Activated effector memory CD4-positive, alpha-beta T cell treated with anti-CD3 and anti-CD28 coated beads, Interleukin-2, amount 50 U/mL, for 16 hours (primary cell): ENCODE measurements at places on chromosomes 5 and 9.
A peak's percentile ranks its signal among the peaks of the same experiment; 100 is the strongest.

GRCh38 chr5:144100702-144101101, 69.8 kb downstream of the YIPF5 start:
- DNase-seq, result no peak

GRCh38 chr5:112049738-112050137, 292.7 kb upstream of the NREP start:
- no peak for DNase-seq

GRCh38 chr9:121071370-121071755, 3.4 kb upstream of the CNTRL start:
- no peak for DNase-seq

DNA sequence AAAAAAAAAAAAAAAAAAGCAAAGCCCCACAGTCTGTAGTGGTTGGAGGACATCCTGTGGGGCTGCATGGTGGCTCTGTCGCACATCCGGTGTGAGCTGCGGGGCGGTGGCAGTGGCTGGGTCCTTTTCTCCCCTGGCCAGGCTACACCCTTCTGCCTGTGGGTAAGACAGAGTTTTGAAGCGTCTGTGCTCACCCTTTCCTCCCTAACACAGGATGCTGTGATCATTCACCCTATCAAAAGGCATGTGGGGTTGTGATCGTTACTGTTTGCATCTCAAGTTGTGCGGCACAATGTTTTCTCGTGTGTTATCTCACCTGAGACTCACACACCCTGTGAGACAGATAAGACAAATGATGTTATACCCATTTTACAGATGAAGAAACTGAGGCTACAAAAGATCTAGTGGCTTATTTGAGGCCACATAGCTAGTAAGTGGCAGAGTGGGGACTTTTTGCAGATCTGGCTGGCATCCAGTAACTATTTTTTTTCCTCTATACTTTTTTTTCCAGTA, 17.5 kb downstream of the IRF1 start:
- DNase-seq, result peak; percentile 91

DNA sequence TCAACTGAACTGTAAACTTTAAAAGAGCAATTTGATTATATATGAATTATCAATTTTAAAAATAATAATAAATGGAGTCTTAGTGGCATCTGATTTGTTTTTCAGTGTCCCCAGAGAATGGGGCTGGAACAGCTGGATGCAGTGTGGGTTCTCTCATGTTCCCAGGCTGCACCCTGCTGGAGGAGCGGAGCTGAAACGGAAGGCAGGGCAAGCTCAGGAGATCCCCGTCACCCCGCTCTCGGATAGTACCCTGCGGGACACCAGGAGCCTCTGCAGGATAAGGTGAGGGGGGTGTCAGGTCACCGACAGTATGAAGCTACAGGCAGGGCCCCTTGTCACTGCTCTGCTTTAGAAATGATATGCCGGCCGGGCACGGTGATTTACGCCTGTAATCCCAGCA, 57.3 kb downstream of the S1PR3 start:
- DNase-seq, result no peak

- no peak for DNase-seq
Observed at GRCh38 chr9:79263628-79264027, 308.1 kb upstream of the TLE4 start.

DNA sequence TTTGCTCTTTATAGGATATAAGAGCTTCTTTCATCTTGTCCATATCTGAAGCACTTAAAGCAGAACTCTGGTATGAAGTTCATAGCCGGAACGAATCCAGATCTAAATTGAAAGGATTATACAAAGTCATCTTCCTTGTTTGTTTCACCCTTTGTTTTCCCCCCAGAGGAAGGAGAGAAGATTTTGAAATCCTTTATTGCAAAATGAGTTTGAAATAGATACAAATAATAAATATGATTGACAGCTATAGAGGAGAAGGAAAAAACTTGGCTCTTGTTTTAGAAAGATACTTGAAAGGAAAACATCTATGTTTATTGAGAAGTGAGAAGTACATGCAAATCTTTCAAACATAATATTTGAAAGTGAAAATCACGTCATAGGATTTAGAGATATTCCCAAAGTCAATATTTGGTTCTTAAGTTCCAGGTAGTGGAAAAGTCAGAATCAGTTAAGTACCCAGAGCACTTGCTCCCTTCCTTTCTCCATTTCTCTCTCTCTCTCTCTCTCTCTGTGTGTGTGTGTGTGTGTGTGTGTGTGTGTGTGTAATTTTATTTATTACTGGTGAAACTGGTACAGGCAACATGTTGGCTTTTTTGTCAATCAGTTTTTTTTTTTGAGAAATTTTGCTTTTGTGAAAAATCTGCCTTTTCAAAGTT, 27.2 kb downstream of the PAM start:
- no peak for DNase-seq

- no peak for DNase-seq
Observed at GRCh38 chr5:101838435-101838834, 457.6 kb downstream of the SLCO4C1 start.

DNA sequence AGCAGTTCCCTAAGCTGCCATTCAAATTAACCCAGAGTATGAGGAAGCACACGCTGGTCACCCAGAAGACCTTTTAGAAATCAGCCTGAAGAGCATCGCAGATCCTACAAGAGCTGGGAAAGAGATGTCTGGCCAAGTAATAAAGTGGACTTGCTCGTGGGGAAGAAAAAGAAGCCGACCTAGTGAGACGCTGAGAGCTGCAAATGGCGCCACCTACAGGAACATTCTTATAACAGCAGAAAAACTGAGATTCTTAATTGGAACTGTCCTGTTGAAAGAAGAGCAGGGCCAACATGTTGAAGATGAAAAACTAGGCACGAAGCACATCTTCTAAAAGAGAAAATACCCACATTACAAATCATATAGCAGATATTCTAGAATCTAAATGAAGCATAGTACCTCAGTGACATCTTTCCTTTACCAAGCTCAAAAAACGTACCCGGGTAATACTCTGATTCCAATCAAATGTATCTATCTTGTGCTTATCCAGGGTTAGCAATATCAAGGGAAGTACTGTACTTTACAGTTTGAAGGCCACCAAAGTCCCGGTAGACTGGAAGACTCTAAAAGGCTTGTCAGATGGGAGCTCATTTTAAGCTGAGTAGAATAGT, 3.9 kb upstream of the GNAQ start:
- peak; percentile 78 for DNase-seq

GRCh38 chr5:120769312-120769872, 305.3 kb downstream of the PRR16 start:
- DNase-seq, result no peak

DNA sequence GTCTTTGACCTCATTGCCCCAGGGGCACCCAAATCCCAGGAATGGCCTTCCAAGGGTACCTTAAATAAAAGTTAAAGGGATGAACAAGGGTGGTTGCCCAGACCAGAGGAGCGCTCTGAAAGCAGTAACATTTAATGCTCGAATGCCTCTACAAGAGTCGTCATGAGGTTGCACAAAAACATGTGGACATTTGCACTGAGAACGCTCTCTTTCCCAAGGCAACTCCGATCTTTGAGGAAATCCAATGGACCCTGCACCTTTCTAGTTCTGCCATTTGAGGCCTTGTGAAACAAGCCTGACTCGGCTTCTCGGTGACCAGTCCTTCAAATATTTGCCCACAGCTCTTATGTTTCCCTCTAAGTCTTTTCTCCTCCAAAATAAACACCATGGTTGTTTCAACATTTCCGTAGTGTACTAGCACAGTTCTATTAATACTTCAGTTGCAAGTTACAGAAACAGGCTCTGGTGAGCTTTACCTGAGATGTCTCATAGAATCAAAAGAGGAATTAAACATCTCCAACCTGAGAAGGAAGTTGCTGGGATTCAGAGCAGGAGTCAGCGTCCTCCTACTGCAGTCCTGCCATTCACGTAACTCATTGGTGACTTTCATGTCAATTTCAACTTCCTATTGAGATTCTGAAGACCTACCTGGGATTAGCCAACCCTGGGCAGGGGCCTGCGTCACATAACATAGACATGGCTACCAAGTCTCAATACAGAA, 168.8 kb upstream of the RAI14 start:
- no peak for DNase-seq

DNA sequence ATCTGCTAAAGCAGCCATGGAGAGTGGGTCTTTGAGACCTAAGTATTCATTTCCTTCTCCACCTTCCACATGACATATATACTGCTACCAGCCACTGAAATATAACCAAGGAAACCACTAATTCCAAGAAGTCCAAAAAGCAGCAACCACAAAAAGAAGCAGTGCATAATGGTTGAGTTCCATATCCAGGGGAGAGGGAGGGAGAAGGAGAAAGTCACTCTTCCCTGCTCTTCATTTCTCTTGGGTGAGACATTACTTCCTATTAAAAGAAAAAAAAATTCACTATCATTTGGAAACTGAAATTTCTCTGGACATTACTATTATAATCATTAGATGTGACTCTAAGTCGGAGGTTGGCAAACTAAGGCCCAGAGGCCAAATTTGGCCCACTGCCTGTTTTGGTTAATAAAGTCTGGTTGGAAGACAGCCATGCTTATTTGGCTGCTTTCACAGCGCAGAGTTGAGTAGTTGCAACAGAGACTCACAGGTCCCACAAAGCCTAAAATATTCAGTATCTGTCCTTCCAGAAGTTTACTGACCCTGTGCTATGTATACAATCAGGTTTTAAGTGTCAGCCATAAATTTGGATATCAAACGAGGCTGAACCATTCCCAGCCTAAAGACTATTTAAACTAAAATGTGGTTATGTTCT, 168.6 kb downstream of the MPDZ start:
- no peak for DNase-seq

- no peak for DNase-seq
Observed at GRCh38 chr5:37619353-37619752, 220.5 kb downstream of the GDNF start.

GRCh38 chr9:128470560-128470959, 14.8 kb downstream of the ODF2 start:
- no peak for DNase-seq

- DNase-seq, result no peak
Observed at GRCh38 chr9:110178281-110178680, 29.7 kb downstream of the C9orf152 start.

- no peak for DNase-seq
Observed at GRCh38 chr5:171395042-171395441, 7.4 kb downstream of the NPM1 start.

DNA sequence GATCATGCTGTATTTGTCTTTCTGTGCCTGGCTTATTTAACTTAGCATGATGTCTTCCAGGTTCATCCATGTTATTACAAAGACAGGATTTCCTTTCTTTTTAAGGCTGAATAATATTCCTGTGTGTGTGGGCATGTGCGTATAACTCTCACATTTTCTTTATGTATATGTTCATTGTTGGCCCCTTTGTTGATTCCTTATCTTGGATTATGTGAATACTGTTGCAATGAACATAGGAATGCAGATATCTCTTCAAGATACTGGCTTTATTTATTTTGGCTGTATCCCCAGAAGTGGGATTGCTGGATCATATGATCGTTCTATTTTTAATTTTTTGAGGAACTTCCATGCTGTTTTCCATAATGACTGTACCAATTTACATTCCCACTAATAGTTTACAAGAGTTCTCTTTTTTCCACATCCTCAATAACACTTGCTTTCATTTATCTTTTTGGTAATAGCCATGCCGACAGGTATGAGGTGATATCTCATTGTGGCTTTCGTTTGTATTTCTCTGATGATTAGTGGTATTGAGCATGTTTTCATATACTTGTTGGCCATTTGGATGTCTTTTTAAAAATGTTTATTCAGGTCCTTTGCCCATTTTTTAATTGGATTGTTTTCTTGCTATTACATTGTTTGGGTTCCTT, 38.0 kb downstream of the CREBRF start:
- DNase-seq, result no peak

- DNase-seq, result no peak
Observed at GRCh38 chr5:138952962-138953361, 77.8 kb upstream of the LRRTM2 start.

GRCh38 chr5:24643156-24643555, 1.6 kb downstream of the CDH10 start:
- DNase-seq, result no peak

DNA sequence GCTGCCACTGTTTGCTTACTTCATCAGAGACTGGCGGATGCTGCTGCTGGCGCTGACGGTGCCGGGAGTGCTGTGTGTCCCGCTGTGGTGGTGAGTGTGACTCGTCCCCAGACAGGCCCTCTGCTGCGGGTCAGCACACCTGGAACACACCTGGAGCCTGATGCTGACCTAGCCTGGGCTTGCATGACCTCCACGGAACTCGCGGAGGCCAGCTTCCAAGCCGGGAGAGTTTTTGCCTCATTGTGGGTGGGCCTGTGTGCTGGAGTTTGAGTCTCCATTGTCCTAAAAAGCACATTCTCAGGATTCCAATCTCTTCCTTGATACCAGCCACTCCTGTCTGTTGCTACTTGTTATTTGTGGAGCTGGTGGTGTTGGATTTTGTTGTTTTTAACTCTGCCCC, 28.1 kb downstream of the SLC22A4 start:
- DNase-seq, result no peak

DNA sequence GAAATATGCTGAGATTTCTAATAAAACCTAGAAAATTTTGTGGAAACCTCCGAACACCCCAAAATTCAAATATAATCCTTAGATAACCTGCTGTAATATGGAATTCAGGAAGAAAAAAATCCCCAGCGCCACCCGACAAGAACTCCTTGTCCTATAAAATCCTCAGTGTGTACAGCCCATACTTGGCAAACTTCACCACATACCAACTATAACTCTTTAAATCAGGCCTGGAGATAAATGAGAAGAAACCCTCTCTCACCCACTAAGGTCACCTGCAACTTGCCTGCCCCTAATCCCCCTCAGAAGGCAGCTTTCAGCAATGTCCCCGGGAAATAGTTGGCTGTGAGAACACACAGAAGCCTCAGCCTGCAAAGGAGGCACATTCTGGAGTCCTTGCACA, 90.5 kb downstream of the SH3TC2 start:
- no peak for DNase-seq

DNA sequence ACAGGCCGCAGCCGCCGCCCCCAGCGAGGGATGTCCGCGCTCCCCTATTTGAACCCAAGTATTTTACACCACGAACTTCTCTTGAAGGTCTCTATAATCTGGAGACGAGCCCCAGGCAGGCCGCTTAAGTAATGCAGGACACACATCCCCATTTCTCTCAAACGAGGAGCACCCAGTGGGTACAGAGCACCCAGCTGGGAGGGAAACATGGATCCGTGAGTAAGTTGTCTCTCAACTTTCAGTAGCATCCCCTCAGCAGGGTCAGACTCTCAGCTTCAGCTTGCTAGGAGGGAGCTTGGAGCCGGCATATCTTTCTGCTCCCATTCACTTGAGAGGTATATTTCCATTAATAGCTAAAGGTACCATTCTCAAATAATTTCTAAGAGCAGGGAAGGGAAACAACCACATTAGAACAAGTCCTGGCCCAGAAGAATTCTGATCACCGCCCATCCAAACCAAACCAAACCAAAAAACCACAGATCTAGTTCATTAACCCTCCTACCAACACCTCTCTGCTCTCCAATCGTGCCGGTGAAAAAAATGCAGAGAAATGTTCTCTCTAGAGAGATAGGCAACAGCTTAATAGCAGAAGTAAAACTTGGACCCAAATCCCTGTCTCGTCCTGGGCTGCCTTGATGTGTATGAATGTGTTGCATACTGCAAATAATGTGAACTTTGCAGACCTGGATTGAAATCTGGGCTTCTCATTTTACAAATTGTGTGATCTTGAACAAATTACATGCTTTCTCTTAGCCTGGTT, 910 bp downstream of the TDRD7 start:
- DNase-seq, result no peak

GRCh38 chr5:122085041-122085440, 7.0 kb upstream of the LOX start:
- DNase-seq, result no peak
